ENCODE measurements at places on chromosomes 4 and X.

DNA sequence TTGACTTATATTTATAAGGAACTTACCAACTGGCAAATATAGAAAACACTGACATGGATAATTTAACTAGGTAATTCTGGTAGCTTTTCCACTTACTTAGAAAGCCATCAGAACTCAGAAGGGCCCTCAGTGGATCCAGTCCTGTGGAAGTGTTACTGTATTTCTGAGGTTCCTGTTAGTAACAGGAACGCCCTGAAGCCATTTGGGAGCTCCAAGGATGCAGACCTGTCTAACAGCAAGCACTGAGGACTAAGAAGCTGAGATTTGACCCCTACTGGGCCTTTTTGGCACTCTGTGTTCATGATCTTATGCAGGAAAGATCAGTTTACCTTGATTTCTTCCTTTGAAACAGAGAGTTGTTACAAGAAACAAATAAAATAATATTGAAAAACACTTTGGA, 46.0 kb upstream of the TLL1 start:
- DNase-seq = no peak

- no peak for DNase-seq
These were observed 392.5 kb downstream of the ZNF674 start for GRCh38 chrX:46152756-46153155.

GRCh38 chr4:71380788-71381187, 42.0 kb downstream of the SLC4A4 start:
- no peak for DNase-seq

DNA sequence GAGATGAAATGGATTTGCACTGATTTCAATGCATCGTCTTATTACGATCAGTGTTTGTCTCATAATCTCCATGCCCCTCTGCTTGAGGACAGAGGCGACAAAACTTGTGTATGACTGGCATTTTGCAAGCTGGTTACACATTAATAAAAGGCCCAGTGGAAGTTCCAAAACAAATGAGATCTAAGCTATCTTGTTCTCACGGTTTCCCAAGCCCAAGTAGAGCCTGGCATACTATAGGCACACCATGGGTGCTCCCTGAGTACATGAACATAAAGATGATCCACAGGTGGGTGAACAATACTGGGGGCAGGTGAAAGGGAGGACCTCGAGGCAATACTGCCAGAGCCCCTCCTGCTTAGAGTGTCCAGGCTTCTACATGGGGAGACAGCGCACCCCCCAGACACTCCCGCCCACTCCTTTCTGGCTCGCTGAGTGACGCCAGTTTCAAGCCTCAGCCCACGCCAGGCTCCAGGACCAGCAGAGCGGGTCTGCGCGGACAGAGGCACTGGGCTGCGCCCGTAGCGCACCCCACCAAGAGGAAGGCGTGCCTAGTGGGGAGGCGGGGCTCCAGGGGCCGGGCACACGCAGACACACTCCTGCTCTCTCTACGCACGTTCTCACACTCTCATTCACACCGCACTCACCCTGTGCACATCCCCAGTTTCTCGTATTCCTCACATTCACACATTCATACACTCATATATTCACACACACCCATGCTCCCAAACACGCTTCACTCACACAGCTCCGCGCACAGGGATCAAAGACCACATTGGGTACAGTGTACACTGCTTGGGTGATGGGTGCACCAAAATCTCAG, 8.9 kb upstream of the GSX2 start:
- no peak for DNase-seq

GRCh38 chrX:137548261-137548660, 17.7 kb upstream of the ZIC3 start:
- DNase-seq = no peak

All from NCI-H460 (cell line).